ENCODE measurements at places on chromosomes 1 and 21.

DNA sequence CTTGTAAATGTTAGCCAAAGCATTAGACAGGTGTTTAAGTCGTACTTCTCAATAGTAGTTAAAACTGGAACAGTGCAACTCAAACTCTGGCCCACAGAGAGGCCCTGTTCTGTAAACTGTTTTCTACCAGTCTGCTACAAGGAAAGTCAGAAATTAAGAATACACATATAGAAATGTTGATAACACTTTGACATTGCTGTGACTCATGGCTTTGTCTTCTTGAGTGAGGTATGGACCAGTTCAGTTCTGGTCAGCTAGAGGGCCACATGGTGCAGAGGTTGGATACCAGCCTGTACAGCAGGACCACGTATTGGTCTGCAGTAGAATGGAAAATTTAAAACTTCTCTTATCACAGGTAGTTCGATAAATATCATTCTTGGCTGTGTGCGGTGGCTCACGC, 22.3 kb downstream of the ZBTB8B start:
- no peak for DNase-seq

DNA sequence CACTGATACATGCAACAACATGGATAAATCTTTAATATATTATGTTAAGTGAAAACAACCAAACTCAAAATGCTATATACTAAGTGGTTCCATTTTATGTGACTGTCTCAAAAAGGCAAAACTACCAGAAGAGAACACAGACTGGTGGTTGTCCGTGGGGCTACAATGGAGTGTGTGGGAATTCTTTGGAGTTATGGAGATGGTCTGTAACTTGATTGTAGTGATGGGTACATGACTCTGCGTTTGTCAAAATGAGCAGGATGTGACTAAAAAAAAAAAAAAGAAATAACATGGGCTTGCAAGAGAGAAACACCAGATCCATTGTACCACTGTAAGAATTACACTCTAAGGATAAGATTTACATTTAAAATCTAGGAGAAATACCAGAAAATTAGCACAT, 52.2 kb upstream of the KIAA1614 start:
- DNase-seq, result no peak

DNA sequence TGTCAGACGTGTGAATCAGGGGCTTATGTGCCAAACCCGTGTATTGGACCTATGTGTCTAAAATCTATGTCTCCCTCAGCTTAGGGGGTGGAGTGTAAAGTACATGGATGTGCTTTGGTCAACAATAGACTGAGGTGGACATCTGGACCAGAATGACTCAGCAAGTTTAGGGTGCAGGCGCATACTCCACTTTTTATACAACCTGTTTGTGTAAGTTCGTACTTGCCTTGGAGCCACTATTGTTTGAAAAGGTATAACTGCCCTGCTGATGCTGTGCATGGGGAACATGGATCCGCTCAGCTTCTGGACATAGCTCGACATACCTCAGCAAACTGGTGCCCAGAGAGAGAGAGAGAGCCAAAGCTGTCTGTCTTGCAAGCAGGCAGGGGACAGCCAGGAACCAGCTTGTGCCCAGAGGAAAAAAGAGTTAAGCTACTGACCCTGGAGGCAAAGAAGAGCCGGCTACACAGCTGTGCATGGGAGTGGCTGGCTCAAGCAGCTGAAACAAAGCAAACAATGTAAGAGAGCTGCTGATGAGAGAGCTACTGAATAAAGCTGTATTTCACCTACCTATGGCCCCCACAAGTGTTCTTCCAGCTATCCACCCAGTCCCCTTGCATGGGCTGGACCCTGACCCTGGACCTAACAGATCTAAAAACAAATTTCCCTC, 41.2 kb downstream of the GJA5 start:
- no peak for DNase-seq

DNA sequence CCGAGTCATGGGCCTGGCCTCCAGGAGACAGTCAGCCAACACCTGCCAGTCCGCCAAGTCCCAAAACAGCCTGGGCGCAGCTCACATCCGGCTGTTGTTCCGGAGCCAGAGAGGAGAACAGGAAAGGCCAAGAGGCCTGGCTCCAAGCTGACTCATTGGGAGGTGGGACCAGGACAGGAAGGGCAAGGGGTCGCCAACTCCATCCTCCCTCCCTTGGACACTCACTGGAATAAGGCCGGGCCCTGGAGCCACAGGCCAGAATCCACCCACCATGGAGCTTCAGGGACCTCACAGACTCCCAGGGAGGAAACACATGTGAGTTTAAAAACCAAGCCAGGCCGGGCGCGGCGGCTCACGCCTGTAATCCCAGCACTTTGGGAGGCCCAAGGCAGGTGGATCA, 25.1 kb upstream of the CLIC4 start:
- DNase-seq, result no peak

- DNase-seq, result peak; percentile 25
Observed at GRCh38 chr1:88935522-88936222, 44.3 kb upstream of the GTF2B start.

DNA sequence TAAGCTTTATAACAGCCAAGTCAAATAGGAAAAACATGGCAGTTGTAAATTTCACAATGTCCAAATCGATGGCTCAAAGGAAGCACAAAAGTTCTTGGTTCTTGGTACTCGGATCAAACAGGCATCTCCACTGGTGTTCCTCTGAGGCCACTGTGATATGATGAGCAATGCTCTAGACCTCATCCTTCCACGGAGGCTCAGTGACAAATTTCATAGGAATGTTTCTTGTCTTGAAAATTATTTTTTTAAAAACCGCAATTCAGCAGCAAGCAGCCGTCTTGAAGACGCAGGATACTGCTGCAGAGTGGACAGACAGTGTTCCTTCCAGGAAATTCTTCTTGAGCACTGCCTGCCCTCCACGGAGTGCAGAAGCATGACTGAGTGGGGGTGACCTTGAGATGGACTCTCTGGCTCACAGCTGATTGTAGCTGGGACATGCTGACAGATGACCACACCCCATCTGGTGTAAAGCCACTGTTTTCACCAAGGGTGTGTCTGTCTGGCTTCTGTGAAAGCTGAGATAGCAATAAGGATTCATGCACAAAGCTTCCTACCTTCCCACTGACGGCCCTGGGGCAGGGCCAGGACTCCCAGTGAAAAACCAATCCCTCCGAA, 61.9 kb downstream of the TIAM1 start:
- no peak for DNase-seq

- DNase-seq, result no peak
Observed at GRCh38 chr1:206768472-206769303, 1.9 kb upstream of the IL19 start.

- DNase-seq, result no peak
Observed at GRCh38 chr1:226602186-226603021, 53.8 kb downstream of the STUM start.

DNA sequence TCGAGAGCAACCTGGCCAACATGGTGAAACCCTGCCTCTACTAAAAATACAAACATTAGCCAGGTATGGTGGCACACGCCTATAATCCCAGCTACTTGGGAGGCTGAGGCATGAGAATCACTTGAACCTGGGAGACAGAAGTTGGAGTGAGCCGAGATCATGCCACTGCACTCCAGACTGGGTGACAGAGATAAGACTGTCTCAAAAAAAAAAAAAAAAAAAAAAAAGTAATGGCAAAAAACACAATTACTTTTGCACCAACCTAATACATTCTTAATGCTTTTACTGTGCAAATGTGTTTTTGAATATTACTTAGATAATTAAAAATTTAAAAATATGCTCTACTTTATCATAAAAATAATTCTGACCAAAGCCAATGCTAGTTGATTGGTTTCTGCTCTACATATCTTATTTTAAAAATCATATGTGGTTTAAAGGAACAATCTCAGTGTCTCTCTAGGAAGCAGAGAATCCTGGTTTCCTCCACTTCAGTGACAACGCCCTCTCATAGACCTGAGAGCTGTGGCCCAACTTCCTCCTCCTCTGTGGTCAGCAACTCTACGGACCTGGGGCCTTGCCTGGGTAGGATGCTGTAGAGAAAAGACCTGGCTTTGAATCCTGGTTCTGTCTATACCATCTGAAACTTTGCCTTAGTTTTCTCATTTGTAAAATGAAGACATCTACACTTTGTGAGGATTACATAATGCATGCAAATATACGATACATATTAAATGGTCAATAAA, 64.7 kb downstream of the TGFBR3 start:
- no peak for DNase-seq

DNA sequence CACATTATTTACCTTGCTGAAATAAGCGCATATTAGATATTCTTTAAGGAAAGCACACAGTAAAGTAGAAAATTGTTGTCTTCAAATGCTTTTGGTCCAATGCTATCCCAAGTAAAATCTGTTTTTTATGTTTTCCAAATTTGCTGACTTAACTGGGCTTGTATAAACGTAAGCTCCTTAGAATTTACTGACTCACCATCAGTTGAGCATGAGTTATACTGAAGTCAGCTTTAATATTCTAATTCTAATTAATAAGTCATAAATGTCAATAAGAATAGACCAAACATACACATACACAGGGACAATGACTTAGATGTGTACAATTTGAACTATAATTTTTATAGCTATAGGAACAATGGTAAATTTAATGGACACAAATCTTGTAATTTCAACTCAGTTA, 319.2 kb downstream of the TPR start:
- DNase-seq, result no peak

- no peak for DNase-seq
Observed at GRCh38 chr1:215669806-215670491, 102.8 kb downstream of the KCTD3 start.
